ENCODE measurements at places on chromosomes 2 and 18.

DNA sequence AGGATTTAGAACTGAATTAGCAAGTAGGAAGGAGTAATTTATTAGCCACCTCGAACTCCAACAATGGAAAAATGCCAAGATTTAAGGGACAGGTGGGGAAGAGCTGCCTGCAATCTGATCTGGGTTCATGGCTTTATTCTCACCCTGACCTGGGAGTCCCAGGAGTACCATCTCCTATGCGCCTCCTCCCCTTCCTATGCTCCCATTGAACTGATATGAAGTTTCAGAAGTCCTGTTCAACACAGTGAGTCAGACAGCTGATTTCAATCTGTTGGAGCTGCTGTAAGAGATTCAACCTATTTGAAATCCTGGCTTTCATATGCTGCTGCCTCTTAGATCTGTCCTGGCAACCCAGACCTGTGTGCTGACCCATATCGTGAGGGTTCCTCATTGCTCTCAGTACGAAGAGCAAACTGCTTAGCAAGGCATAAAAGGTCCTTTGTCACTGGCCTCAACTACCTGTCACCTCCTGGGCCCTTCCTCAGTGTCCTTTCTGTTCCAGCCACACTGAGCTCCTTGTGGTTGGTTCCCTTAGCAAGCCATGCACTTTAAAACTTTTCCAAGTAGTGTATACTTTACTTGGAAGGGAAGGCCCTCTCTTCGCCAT lies 15.9 kb upstream of the CD28 start:
- no peak for DNase-seq

DNA sequence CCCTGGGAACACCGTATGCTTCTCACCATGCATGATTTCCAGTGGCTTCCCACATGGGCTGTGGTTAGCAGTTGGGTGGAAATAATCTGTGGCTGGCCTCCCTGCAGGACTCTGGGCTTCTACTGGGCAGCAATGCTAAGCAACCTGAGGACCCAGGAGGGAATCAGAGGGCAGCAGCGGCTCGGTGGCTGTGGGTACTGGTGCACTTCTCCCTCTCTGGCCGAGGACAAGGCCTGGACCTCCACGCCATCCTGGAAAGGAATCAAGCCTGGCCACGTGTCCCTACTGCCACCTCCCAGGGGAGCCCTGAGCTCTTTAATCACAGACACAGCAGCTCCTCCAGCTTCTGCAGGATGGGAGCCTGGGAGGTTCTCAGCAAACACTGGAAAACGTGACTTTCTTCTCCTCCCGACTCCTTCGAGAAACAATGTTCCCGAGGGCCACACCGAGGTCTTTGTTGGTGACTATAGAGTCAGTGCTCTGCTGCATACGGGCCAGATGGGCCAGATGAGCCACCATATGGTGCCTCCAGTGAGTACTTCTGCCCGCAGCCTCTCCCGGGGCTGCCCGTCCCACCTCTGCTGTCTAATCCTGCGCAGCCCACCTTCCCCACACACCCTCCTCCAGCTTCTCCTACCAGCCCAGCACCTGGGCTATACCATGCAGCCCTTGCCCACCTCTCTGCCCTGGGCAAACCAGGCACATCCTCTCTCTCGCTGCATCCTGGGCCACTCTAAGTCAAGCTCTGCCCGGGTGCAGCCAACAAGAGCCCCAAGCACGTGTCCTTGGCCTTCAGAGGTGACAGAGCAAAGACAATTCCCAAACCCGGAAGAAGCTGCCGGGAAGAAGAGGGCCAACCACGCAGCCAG lies 42.8 kb upstream of the OTOS start:
- no peak for DNase-seq

GRCh38 chr2:16622399-16622968 lies 43.1 kb downstream of the CYRIA start:
- DNase-seq, result no peak

DNA sequence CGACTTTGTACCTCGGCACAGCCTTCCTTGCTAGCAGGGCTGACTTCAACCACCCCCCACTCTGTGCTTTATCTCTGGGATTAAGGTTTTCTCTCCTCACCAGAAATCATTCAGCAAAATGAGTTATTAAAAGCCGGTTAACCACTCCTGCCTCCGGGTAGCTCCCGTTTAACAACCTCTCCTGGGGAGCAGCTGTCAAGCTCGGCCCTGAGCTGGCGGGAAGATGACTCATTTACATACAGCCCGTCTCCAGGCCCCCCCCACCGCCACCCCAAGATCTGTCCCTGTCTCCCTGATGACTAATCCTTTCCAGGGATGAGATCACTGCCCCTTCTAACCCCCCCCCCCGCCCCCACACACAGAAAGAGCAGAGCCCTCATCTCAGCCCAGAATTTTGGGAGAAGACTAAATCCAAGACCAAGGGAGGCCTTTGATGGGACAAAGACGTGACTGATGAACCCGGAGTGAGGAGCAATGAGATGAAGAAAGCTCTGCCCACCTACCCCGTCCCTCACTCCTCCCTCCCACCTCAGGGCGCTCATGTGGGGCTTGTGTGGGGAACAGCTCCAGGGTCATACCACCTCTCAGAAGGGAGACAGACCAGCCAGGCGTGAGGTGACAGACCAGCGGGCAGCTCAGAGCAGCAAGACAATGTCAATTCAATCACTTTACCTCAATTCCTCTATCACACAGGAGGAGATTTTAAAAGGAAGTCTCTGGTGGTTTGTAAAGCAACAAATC lies 131.4 kb downstream of the MSH2 start:
- no peak for DNase-seq

DNA sequence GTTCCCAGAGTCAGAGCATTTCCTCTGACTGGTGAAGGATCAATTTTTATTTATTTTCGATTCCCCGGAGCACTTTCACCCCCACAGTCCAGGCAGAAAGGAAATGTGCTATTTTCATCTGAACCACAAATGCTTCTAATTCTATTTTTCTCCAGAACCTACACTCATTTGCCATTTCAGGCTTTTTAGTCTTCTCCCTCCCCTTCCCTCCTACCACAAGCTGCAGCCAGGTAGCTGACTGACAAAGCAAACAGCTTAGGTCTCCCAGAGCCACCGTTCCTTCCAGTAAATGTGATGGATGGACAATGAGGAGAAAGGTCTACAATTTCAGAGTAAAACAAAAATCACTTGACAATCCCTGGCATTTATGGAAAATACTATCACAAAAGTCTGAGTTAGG lies 76.9 kb downstream of the KLF7 start:
- DNase-seq, result peak; percentile 55

GRCh38 chr2:8144785-8145184 lies 537.1 kb upstream of the ID2 start:
- DNase-seq, result no peak

GRCh38 chr2:72992734-72993102 lies 75.4 kb downstream of the EMX1 start:
- no peak for DNase-seq

DNA sequence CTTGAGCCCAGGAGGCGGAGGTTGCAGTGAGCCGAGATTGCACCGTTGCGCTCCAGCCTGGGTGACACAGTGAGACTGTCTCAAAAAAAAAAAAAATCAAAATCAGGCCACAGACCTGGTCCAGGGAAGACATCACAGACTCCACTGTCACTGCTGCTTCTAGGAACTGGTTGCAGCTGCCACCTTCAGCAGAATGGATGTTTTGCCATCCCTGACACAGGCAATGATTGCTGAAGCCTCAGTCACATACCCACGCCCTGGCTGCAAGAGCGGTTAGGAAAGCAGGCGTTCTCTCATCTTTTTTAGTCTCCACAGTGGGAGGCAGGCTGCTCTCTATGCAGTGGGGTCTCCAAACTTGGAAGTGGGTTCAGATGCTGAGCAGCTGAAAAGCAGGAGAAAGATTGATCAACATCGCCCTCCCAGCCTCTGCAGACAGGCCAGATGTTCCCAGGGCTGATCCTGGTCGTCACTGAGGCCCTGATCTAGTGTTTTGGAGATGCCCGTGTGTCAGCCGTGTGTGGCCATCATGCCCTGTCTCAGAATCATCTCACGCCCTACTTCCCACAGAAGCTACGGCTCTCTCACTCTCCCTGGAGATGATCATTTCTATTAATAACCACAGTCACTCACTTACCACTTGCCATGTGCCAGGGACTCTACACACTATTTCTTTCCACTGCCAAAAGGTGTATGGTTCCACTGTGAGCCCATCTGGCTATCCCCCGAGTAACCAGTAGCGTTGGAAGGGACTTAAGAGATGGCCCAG lies 91.8 kb downstream of the PLB1 start:
- DNase-seq, result no peak

GRCh38 chr18:26757263-26758019 lies 108.1 kb downstream of the AQP4 start:
- no peak for DNase-seq

DNA sequence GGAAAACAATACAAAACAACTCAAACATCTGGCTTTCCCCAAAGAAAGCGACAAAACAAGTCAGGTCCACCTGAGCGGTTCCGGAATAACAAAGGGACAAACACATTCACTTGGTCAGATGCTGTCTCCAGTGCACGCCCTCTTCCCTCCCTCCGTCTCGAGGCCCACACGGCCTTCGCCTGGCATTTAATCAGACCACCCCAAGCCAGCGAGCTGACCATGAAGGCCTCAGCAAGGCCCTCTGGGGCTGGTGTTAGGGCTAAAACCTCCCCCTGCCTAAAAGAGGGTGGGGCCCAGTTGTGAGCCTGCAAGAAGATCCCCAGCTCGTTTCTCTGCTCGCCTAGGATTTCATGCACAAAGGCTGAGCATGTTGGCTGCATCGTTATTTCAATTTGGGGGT lies 180.3 kb downstream of the EIPR1 start:
- no peak for DNase-seq

GRCh38 chr2:104656571-104657163 lies 197.2 kb upstream of the POU3F3 start:
- no peak for DNase-seq

GRCh38 chr18:4453874-4454536 lies 1.1 kb downstream of the DLGAP1 start:
- DNase-seq, result no peak

- no peak for DNase-seq
These were observed 107.8 kb upstream of the LRATD1 start for GRCh38 chr2:14524803-14525080.

- no peak for DNase-seq
These were observed 104.3 kb upstream of the LINC00305 start for GRCh38 chr18:64253222-64253621.

GRCh38 chr18:31590570-31590969 lies 1.1 kb upstream of the TTR start:
- DNase-seq, result no peak

GRCh38 chr2:9004338-9005204 lies 1.1 kb upstream of the MBOAT2 start:
- no peak for DNase-seq

- DNase-seq, result peak; percentile 26
These were observed 5.9 kb downstream of the MFSD2B start for GRCh38 chr2:24015562-24016375.

DNA sequence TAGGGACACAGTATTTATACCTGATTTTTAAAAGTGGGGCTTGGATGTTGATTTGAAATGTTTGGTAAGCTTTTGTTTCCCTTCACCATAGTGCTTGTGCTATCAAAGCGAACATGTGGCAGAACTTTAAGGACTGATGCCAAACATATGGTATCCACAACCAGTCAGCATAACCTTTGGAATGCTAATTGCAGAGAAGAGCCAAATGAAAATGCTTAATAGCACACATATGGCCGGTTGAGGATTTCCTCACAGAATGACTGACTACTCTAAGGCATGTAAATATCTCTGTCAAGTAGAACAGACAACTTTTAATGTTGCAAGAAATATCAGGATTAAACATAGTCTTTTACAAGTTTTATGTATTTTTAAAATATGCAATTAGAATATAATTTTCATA lies 120.9 kb upstream of the COL3A1 start:
- DNase-seq, result no peak

DNA sequence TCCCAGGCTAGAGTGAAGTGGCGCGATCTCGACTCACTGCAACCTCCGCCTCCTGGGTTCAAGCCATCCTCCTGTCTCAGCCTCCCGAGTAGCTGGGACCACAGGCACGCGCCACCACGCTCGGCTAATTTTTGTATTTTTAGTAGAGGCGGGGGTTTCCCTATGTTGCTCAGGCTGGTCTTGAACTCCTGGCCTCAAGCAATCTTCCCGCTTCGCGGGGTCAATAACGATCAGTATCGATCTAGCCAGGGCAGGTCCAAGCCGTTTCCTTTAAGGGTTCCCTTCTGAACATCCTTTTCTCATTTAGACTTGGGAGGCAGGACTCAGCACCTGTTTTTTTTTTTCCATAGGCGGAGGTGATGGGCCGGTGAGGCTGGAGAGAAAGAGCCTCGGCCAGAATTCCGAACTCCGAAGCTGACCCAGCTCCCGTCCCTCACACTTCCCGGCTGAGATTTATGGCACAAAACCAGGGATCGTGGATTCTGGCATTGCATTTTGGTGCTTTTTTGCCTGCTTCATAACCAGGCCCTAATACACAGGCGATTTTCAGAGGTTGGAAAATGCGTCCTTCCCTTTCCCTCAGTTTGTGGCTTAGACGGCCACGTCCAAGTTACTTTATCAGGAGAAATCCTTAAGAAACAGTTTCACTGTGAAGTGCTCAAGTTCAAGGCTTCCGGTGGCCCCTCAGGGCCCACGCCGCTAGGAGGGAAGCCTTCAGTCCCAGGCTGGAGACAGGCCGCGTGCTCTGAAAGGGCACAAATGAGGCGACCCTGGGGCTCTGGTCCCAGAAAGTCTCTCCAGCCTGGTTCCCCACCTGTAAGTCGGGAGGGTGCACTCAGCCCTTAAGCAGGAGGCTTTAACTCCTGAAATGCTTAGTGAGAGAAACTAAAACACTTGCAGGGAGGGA lies 998 bp upstream of the SLC66A3 start:
- peak; percentile 31 for DNase-seq

DNA sequence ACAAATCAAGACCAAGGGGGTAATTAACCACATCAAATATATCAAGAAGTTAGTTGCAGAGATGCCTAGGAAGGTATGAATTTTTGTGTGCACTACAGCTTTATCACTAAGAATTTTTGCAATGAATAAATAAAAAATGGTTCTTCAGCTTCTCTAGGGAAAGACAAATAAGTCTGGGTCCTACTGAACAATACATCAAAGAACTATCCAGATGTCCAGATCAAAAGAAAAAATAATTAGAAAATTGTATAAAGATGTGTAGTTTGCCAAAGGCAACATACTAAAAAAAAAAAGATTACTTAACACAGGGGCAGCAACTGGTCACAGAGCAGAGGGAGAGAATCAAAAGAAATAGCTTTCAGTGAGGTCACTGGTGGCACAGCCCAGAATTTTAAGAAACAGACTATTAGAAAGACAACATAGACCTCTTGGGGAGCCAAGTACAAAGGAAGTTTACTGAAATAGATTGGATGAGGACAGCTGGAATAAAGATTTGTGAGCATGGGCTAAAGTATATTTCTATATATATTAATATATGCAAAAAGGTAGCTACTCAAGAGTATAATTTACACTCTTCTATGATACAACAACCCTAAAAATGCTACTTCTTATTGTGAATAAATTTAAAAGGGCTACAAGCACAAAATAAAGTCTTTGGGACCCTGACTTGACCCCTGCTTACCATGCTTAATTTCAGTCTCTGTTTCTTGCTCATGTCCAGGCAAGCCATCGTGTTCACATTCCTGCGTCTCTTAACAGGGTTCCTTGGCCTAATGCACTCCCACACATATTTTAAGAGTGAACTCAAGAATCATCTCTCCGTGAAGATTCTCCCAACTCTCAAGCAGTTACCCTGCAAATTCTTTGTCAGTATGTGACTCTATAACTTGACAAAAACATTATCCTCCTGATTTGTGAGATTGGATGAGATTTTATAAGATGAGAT lies 99.0 kb upstream of the GRB14 start:
- no peak for DNase-seq
